NCI-H1436 (cell line): ENCODE measurements at places on chromosomes 5 and 9.

- no peak for DNase-seq
Observed at GRCh38 chr9:135948446-135948845, 12.7 kb downstream of the UBAC1 start.

GRCh38 chr5:313265-313664 is 8.2 kb upstream of the AHRR start:
- no peak for DNase-seq

DNA sequence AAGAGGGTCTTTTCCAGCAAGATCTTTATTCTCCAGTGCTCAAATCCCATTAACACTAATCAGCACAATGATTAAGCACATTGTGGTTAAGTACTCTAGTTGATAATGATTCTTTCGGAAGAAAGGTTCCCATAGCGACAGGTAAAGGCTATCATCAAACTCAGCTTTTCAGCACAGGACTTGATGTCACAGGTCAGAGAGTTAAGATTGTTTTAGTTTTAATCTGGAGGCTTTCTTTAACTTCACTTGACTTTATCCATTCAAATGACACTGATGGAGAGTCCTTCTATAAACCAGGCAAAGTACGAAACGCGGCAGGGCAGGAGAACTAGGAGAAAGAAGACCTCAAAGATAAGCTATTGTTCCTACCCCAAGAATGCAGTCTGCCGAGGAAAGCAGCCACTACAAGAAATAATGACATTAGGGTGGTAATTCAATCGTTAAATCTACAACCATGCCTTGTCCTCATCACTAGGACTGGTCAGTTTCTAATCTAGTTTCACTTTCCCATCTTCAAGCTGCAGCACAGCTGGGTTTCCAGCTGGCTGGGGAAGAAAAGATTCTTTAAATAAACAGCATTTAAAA is 4.6 kb downstream of the NRG2 start:
- DNase-seq: no peak

- no peak for DNase-seq
Observed at GRCh38 chr9:121026260-121026691, 23.8 kb downstream of the C5 start.

DNA sequence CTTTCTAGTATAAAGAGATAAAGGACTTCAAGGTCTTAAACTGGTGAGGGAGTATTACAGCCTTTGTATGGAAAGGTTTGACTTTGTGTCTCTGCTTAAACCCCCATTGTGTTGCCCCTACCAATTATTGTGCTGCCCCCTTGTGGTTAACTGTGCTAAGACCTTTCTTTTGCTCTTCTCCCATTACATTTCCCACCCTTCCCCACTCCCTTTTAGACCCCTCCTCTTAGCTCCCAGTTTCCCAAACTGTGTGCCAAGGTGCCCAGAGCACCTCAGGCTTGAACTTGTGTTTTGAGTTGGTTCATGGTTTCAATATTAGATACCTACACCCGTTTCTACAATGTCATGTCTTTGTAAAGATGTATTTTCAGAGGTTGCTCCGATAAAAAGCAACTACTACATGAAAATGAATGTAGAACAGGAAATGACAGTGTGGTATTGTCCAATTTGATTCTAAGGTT is 2.9 kb downstream of the JAK2 start:
- DNase-seq: peak; percentile 60

- no peak for DNase-seq
Observed at GRCh38 chr9:76333388-76333787, 60.8 kb downstream of the RFK start.

- DNase-seq: no peak
Observed at GRCh38 chr5:96927008-96927407, 8.9 kb upstream of the LNPEP start.

DNA sequence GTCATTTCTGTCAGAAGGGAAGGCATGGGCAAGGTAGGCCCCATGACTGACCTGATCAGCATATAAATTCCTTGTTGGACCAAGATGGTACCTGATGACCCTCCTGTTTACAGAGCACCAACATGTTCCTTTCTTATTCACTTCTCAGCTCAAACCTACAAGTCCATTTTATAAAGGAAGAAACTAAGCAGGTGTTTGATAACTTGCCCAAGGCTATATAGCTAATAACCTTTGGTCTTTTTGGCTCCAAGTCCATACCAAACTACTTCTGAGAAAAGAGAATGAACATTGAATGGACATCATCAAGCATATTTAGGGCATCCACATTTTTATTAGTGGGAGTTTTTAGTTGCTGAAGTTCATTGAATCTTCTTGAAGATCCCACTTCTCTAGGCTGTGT is 125.2 kb downstream of the GALNT10 start:
- no peak for DNase-seq

DNA sequence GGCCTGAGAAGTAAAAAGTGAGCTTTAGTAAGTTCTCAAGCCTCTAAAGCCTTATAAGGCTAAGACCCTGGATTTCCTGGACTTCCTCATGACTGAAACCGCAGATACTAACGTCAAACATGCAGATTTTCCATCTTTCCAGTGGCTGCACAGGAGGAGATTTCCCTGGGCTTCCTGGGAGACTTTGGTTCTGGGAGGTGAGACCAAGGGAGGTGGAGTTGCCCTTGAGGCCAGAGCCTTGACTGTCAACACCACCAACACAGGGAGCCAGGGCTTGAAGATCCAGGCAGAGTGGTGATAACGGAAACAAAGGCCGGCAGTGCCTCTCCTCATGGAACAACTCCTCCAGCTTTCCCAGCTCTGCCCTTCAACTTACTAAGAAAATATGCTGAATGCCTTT is 144.7 kb upstream of the LRRTM2 start:
- DNase-seq: no peak

GRCh38 chr9:109780453-109781033 is 545 bp downstream of the PALM2AKAP2 start:
- DNase-seq: no peak

DNA sequence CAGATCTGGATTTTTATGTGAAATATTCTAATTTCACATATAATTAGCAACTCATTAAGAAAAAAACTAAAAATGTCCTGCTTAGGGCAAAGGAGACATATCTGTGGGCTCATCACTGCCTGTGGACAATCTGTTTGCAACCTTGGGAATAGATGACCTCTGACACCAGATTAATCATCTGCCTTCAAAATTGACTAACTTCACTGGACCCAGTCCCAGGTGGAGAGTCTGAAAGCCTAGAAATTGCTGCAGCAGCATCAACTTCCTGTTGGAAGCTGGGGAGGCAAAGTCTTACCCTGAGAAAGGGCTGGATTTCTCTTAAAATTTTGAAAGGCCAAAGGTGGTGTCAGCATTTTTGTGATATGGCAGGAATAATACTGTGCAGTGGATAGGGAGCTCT is 76.3 kb upstream of the TNC start:
- no peak for DNase-seq

DNA sequence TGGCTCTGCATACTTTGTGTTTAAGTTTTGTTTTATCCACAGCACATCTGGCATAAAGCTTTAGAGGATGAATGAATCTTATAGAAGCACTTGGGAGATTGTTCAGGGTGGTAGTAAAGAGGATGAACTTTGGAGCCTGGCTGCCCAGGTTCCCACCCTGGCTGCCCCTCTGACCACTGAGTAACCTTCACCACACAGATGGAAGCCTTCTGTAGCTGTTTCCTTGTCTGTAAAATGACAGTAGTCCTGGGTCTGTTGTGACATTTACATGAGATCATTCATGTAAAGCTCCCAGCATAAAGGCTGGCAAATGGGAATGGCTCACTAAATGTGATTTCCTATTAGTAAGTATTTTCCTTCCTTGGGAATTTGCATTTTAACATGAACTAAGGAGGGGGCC is 85.7 kb upstream of the FAM169A start:
- DNase-seq: no peak

GRCh38 chr5:108765647-108766046 is 17.9 kb downstream of the FER start:
- DNase-seq: peak; percentile 24

DNA sequence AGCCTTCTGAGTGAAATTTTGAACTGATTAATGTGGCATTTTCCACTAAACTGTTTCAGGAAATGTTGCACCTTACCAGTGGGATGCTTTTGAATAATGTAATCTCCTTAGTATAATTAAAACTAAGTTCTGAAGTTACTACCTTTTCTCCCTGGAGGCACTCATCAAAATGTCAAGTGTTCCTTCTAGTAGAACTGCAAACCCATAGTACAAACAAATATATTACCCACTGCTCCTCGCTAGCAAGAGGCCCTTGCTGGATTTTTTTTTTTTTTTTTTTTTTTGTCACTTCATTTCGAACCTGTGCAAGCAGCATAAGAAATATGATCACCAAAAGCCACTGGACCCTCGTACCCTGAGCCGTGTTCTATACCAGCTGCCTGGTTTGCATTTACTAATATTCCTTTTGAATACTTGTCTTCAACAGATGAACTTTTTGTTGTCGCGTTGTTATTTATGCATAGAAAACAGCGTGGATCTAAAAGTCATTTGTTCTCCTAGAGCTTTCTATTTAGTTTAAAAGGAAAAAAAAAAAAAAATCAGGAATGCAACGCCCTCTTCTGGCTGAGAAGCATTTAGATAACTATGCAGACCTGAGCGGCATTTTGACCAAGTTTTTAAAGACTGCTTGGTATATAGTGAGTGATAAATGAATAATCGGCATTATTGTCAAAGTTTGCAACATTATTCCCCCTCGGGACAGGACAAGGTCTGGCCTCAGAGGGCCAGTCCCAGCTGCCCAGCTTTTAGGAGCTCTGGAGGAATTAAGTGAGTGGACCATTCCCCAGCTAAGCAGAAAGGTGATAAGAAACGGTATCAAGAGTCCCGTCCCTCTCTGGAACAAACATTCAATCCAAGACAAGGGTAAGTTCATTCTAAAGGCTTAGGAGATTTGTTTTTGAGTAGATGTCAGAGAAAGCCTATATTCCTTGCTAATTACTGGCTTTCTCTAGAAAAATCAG is 162.5 kb upstream of the KIF2A start:
- peak; percentile 31 for DNase-seq

- DNase-seq: no peak
Observed at GRCh38 chr5:75574791-75575190, 36.5 kb upstream of the ANKDD1B start.

DNA sequence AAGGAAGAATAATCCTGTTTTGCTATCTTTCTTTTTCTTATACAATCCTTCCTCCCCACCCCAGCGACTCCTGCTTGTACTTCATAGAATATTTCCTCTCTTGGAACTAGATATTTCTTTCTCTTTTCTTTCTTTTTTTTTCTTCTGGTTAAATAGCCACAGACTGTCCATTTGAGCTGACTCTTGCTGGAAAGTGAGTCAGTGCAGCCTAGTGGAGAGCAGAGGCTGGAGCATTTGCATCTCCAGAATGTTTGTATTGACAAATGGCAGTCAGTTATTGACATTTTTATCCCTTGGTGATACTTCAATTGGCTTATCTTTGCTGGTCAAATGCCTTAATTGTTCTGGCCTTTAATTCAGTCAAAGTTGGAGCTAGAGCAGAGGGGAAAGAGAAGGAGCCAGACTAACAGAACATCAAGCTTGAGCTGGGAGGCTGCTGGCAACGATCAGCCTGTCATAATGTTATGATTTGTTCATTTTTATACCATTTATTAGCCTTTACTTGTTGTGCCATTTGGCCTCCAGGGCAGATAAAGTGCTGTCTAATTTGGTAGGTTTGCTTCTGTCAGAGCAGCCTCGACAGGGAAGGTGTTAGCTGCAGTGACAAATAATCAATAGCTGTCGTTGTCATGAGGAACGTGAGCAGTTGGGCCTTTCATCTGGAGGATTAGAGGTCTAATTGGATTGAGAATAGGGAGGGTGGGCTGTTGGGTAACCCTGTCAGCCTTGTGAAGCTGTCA is 69.0 kb downstream of the INVS start:
- DNase-seq: no peak

- DNase-seq: no peak
Observed at GRCh38 chr9:128245421-128246151, 30.2 kb downstream of the GOLGA2 start.

DNA sequence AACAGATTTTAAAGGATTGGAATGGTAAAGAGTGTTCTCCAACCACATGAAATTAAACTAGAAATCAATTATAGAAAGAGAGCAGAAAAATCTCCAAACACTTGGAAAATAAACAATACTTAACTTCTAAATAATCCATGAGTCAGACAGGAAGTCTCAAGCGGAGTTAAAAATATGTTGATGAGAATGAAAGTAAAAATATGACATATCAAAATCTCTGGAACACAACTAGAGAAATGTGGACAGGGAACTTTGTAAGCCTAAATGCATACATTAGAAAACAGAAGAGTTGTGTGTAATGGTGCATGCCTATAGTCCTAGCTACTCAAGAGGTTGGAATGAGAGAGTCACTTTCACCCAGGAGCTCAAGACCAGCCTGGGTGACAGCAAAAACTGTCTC is 47.9 kb upstream of the ZNF618 start:
- no peak for DNase-seq

DNA sequence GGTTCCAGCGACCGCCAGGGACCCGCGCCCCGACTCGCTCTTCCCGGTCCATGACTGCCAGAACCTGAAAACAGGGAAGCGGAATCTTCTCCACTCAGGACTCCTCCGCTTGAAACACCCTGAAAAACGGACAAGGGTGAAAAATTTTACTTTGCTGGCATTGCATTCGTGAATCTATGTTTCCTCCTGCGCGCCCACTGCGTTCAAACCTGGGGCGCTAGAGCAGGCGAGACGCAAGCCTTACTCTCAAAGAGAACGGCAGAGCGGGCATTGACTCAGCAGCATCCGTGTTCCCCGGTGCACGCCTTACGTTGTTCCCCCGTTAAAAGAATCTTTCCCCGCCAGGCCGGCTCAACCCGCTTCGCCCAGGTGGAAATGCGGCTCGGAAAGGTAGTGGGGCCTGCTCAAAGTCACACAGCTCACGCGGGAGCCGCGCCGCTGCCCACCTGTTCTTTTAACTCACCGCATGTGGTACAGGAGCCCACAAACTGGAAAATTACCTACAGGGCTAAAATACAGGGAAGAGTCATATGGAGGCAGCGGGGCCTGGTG is 999 bp upstream of the DRD1 start:
- no peak for DNase-seq

DNA sequence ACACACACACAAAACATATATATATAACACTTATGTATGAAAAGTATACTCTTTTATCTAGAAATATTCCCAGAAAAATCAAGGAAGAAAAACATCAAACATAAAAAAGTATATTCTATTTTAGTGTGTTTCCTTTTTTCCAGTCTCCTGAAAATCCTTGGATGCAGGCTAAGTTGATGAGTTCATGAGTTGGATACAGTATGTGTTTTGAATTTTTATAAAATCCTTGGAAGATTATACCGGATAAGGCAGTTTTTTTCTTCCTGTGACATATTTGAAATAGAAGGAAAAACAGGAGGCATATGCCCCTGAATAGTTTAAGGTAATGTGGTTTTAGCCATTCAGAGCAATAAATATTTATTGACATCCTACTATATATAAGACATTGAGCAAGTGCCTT is 203.6 kb downstream of the SNX18 start:
- DNase-seq: no peak

DNA sequence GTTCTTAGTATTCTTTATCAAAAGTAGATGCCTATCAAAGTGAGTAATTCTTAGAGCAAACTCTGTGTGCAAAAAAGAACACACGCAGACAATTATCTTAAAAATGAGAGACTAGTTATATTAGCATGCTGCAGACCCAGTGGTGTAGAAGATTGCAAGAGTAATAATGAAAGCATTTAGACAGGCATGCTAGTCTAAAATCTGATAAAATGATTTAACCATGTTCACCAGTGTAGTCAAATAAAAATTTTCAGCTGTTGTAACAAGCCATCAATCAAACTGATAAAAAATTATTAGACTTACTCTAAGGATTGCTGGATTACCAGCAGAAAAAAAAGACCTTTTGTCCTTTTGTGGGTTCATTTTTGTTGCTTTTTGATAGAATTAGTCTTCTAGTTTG is 241.9 kb upstream of the TLE4 start:
- no peak for DNase-seq
